Fibroblast of gingiva (primary cell): ENCODE measurements at places on chromosomes 11 and 22.

GRCh38 chr11:119764108-119764868 lies 35.3 kb upstream of the NECTIN1 start:
- DNase-seq = peak; percentile 37

DNA sequence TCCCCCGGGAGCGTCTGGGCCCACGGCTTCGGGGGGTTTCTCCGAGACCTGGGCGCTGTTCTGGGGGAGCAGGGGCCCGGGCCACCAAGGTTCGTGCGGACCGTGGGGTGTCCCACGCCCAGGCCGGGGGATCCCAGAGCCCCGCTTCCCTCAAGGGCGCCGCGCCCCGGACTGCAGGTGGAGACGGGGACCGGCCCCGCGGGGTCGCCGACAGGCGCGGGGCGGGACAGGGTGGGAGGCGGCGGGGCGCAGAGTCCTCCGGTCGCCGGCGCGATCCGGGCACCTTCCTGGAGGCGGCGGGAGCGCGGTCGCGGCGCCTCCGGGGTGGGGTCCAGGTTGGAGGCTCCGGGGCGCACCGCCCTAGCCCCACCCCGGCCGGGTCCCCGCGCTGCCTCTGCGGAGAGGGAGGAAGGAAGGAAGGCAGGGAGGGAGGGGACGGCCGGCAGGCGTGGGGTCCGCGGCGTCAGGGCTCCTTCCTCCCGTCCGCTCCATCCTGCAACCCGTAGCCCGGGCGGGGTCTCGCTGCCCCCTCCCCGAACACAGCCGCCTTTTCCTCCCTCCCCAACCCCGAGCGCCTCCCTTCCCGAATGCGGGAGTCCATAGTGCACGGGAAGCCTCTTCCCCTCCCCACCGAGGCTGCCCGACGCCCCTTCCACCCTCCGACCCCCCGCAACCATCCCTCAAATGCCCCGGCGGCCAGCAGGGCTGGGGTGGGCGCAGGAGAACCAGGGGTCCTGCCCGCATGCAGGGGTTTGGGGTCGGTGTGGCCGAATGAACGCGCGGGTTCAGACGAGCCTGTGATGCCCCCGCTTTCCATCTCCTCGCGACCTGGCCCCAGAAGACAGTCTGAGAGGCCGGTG lies 4.3 kb upstream of the ZBED4 start:
- DNase-seq = no peak

- DNase-seq = peak; percentile 74
Measured at GRCh38 chr11:73359341-73359740, 16.9 kb upstream of the RELT start.

DNA sequence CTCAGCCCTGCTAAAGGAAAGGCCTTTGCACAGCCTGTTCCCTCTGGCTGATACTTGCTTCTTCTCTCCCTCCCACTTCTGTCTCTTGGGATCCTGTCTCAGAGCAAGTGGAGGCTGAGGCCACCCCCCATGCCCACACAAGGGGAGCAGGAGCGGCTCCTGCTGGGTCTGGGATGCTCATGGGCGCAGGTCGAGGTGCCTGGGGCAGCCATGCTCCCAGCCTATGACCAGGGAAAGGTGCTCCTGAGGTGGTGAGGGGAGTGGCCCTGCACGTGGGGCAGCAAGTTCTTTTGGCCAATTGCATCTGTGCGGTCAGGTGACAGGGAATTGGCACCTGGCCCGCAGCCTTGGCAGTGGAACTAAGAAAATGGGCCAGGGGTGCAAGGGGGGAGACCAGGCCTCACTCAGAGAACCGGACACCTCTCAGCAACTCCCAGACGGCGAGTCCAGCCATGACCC lies 1.5 kb downstream of the MAPK11 start:
- DNase-seq = no peak

DNA sequence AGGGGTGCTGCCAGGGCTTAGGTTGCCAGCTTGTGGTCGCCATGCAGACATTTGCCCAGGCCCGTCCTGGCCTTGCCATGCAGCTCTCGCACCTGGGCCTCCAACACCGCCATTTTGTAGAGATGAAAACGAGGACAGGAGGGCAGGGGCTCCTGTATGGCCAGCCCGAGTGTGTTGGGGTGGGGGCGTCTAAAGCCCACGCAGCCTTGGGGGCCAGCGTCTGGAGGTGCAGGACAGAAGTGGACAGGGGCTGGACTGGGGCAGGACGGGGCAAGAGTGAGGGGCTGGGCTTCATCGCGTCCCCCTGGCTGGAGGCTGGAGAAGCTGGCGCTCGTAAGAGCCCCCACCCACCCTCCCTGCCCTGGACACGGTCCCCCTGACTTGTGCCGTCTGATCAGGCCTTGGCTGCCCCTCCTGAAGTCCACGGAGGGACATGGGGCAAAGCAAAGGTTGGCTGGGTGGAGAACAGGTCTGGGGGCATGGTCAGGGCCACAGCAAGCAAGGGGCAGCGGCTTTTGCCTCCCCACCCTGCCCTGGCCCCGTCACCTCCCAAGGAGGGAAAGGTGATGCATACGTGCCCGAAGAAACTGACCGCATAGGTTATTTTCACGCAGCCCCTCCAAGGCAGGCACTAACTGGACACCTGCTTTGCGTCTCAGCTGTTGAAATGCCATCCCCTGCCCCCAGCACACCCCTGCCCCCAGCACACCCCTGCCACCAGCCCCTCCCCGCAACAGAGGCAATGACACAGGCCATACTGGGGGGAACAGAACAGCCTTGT lies 815 bp downstream of the TNNT3 start:
- DNase-seq = no peak
